ENCODE measurements at places on chromosomes 3 and 15.

- no peak for DNase-seq
Measured at GRCh38 chr3:33807191-33807590, 8.8 kb downstream of the PDCD6IP start.

DNA sequence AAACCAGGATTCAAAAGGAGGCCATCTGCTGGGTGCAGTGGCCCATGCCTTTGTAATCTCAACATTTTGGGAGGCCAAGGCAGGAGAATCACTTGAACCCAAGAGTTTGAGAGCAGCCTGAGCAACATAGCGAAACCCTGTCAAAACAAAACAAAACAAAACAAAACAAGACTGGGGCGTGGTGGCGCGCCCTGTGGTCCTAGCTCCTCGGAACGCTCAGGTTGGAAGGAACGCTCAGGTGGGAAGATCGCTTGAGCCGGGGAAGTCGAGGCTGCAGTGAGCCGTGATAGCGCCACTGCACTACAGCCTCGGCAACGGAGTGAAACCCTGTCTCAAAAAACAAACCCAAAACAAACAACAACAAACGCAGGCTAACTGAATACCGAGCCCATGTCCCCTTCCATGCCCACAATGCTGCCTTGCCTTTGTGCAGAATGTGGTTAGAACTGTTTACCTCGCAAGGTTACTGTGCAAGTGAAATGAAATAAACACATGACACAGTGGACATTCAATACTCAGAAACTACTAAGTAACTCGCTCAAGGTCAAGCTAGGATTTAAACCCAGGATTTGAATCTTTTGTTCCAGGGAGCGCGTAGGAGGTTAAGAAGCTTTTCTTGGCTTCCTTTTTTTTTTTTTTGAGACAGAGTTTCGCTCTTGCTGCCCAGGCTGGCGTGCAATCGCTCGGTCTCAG is 766 bp upstream of the EMC4 start:
- DNase-seq, result no peak

GRCh38 chr3:194262176-194262924 is 88.8 kb downstream of the CPN2 start:
- DNase-seq, result no peak

- no peak for DNase-seq
Measured at GRCh38 chr15:98330258-98330657, 318.1 kb upstream of the IGF1R start.

DNA sequence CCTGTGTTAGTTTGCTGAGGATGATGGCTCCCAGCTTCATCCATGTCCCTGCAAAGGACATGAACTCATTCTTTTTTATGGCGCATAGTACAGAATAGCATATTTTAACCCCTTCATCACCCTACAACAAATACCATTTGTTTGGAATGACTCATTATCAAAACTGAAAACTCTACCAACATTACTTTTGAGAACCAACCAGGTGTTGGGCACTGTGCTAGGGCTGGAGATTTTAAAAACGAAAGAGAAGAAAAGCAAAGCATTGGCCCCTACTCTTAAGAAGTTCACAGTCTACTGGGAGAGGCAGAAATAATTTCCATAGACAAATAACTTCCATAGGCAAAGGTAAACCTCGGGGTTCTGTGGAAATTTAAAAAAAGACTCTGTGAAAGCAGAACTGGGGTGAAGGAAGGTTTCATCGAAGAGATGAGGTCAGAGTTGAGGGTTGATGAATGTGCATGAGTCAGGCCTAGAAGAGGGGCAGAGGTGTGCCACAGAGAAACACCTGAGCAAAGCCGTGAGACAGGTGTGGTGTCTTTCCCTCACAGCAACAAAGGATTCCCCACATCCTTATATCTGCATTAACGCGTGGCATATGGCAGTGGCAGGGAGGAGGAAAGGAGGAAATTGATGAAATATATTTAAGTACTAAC is 51.0 kb downstream of the MCF2L2 start:
- no peak for DNase-seq

DNA sequence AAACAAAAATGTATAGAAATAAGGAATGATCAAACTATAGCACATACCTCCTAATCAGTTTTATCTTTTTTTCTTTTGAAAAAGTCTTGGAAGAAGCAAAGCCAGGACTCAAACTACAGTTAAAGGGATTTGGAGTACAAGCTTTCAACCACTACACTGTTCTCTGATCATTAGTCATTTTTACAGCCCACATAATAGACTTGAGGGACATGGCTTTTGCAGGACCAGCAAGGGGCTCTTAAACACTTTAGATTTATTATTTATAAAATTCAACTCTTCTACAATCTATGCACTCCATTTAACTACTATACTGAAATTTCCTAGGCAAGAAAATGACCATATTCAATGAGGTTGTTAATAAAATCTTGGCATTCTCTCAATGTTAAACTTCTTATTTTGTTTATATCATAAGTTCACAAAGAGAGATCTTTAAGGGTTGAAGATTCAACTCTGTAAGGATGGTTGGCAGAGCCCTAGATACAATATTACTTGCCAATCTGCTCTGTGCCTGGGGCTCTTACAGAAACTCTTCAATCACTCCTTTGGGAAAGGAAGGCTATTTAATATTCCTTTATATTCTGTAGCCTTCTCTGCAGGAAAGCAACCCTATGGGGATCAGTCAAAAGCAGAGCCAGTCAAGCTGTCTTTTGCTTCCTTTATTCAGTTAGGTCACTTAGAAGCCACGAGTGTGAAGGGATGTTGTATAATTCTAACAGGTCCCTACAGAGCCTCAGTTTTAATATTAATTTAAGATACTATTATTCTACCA is 557.7 kb upstream of the SGO1 start:
- DNase-seq, result no peak
